HT-29 (cell line): ENCODE measurements at places on chromosomes 5 and 9.

- DNase-seq, result no peak
Measured at GRCh38 chr5:132426525-132427138, 57.1 kb downstream of the SLC22A5 start.

DNA sequence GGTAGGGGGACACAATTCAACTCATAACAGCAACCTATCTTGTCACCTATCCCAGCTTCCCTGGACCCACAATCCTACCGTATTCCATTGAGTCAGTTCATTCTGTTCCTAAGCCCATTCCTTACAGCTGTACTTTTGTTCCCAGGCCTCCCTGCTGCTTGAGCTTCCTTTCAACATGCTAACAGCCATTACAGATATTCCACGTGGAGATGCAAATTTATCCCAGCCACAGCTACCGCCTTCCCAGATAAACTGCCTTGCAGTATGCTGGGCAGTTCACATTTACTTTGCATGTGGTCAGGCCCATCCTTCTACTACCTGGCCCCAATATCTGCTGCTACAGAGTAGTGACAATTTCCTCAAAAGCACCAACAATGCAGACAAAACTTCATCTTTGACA is 23.0 kb downstream of the RIGI start:
- no peak for DNase-seq

GRCh38 chr9:86041311-86041741 is 58.0 kb downstream of the GOLM1 start:
- DNase-seq, result no peak

- DNase-seq, result no peak
Measured at GRCh38 chr5:119353213-119353612, 2.6 kb upstream of the TNFAIP8 start.

GRCh38 chr5:96379896-96380295 is 53.2 kb downstream of the PCSK1 start:
- DNase-seq, result no peak

GRCh38 chr9:71795097-71795813 is 26.9 kb upstream of the CEMIP2 start:
- DNase-seq, result no peak

GRCh38 chr9:86443992-86444391 is 89.8 kb upstream of the TUT7 start:
- DNase-seq, result no peak

DNA sequence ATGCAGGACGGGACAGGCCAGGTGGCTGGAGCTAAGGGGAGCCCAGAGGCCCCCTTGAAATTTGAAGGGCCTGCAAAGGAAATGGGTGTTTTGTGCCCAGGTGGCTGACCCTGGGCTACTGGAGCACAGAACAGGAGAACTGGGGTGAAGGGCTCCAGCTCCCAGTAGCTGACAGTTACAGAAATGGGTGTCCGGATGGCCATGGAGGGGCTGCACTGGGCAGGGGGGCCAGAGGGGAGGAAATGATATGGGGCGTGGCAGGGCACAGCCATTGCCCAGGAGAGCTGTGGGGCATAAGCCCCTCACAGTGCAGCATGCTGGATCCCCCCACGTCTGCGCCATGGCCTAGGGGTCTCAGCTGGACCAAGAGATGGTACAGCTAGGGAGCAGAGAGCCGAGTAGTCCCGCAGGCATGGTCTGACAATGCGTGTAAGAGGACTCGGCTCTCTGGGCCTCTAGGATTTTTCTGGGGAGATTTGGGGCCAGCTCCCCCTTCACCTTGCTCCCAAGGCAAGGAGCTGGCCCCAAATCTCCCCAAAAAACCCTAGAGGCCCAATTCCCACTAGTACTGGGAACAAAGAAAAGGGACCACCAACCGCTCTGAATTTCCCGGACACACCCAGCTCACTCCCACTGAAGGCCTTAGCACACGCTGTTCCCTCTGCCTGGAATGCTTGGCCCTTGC is 7.9 kb upstream of the CARD19 start:
- DNase-seq, result no peak

- DNase-seq, result no peak
Measured at GRCh38 chr9:136720898-136721338, 8.5 kb downstream of the DIPK1B start.

DNA sequence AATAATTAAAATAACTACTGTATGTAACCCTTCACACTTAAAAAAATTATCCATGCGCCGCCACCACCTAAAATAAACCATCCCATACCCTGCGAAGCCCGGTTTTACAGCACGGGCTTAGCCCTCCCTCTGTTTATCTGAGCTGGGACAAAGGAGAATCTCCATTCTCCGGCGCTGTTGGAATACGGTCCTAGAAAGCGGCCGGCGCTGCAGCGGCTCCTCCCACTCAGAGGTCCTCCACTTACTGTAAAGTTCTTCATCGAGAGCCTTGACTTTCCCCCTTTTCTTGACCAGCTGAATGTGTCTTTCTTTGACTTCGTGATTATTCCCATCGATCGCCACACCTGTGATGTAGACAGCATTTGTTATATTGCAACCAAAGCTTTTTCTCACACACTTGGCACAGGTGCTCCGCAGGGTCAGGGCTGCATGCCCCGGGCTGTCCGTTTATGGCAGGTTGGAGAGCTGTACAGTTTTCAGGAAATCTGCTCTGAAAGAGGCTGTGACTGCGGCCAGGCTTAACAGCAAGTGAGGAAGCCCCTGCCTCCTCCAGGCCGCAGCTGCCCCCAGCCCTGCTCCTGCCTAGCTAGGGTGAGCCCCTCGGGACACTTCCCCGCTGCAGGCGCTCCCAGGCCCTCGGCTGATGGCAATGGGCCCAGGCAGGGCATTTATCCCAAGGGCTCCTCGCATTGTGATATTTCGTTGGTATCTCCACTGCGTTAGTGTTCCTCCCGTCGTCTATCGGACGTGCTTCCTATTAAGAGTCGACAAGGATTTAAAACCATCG is 16.7 kb downstream of the GFPT2 start:
- DNase-seq, result no peak

- peak; percentile 89 for DNase-seq
Measured at GRCh38 chr9:114080773-114081440, 2.8 kb upstream of the AMBP start.

GRCh38 chr5:96187309-96188027 is 225.8 kb upstream of the ELL2 start:
- DNase-seq, result no peak

DNA sequence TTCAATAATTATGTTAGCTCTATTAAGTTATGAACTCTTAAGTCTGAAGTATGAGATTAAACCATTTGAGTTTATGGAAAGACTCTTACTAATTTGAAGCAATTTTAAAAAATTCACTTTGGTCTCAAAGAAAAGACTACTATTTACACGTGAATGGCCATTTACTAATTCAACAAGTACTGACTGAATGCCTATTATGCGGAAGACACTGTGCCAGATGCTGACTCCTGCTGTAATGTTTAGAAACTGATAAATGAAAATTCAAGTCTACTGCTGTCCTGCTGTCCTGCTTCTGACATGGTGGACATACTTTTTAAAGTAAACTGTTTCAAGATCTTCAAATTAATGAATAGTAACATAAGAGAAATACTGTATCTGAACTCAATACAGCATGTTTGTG is 116.2 kb downstream of the MPDZ start:
- DNase-seq, result no peak

DNA sequence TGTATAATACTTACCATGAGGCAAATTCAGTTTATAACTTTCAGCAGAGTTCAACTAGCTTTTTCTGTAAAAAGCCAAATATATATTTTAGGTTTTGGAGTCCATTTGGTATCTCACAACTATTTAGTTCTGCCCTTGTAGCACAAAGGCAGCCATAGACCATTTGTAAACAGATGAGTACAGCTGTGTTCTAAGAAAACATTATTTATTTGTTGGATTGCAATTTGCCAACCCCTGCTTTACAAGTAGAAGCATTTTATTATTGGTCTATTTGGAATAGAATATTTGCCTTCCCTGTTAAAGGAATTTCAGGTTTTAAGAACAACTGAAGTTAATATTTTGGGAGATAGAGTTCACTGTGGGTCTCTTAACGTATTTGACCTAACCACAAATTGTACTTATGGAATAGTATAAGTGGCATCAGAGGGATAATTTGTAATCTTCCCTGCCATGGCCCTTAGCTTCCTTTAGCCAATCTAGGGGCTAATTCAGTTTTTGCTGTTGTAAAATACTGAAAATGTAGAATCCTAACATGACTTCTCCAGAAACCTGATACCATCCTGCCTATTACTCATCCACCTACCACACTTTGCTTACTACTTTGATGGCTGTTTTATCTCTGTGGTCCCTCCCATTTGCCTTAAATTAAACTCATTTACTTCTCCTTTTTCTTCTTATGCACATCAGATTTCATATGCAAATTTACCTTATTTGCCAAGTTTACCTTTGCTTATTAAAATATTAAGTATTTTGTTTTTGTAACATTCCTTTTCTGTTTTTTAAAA is 109.2 kb downstream of the DMXL1 start:
- no peak for DNase-seq

GRCh38 chr9:36742264-36742663 is 169.6 kb downstream of the MELK start:
- no peak for DNase-seq

DNA sequence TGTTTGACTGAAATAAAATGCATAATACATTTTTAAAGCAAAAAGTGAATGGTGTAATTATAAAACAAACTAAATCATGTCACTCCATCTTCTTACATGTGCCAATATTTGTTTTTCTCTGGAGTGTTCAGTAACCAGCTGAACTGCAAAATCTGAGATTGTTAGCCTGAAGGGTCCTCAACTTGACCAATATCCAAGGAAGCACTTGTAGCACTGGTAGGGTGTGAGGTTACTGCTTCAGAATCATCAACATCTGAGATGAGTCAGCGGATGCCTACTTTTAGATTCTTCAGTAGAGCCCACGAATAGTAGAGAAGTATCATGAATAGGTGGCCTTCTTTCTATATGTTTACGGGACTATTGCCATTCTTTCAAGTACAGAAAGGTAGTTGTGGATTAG is 226.7 kb downstream of the TLE4 start:
- no peak for DNase-seq

GRCh38 chr5:14737291-14737690 is 72.8 kb downstream of the OTULIN start:
- DNase-seq, result no peak
